ENCODE measurements at places on chromosomes 13 and 19.

- DNase-seq: peak; percentile 83
Measured at GRCh38 chr19:18091217-18091608, 4.5 kb upstream of the IL12RB1 start.

DNA sequence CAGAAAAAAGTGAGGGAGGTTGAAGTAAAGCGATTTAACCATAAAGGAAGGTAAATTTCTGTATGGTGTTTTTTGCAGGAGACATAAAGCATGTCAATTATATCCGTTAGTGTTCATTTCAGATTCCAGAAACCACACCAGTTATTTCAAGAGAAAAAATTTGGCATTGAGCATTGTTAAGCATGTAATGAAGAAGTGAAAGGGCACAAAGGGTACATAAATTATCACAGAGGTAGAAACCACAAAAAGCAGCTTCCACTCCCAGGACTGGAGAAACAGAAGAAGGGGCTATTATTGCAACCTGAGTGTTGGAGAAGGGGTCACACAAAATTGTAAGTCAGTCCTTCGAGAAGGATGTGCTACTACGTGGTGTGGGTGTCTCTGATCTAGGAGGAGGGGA is 72.2 kb upstream of the DACH1 start:
- no peak for DNase-seq

- DNase-seq: no peak
Measured at GRCh38 chr19:58212336-58213074, 16.2 kb upstream of the ZNF544 start.

DNA sequence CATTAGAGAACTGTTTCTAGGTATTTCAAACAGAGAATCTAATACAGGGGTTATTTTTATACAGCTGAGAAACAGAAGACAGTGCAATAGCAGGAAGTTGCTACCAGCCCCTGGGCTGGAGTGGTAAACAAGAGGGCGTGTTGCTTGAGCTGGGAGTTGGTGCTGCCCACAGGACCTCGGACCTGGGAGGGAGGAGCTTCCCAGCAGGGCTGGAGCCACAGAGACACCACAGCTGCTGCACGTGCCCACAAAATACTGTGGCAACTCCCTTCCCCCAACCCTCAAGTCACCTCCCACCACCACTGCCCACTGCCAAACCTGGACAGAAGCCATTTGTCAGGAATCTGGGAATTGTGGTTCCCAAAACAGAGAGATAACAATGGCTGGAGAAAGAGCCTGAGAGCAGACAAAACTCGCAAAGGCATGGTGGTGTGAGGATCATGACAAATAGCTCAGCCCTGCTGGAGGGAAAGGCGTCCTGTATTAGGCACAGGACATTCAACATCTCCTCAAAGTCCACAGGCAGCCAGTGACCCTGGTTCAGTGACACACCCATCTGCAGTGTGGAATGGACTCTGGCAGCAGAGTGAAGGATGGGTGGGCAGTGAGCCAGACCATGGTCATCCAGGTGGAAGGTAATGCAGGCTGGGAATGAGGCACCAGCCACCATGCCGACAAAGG is 57.2 kb downstream of the SPATA13 start:
- no peak for DNase-seq

Data from stimulated activated CD8-positive, alpha-beta memory T cell treated with anti-CD3 and anti-CD28 coated beads, Interleukin-2, amount 100 ng/mL, for 48 hours (primary cell).